WTC11 (cell line): ENCODE measurements at places on chromosomes 1 and 21. TPM values are rescaled to one million over a fixed set of nuclear protein-coding genes. Genes with fewer than 3 reads are reported as not detected.

- DNase-seq = peak; percentile 89
- peaks cover 5% of the 10 kb centered on the region; the same call in 1 of the 2 replicates for H3K27me3 ChIP-seq
- peaks cover 58% of the 10 kb centered on the region for H3K4me1 ChIP-seq
- peak overlapping the region; percentile 61 for H3K4me3 ChIP-seq
- no peaks in the 10 kb centered on the region for H3K36me3 ChIP-seq
Measured at GRCh38 chr1:12595757-12596006, 22.3 kb downstream of the DHRS3 start.

GRCh38 chr1:78073441-78073840 is 27.7 kb downstream of the GIPC2 start:
- H3K27ac ChIP-seq = no peak overlapping the region
- no peaks in the 10 kb centered on the region for H3K36me3 ChIP-seq
- H3K27me3 ChIP-seq = no peaks in the 10 kb centered on the region
- DNase-seq = no peak
- H3K4me1 ChIP-seq = peaks cover 3% of the 10 kb centered on the region

- DNase-seq = no peak
- peaks cover 90% of the 10 kb centered on the region for H3K36me3 ChIP-seq
- H3K27me3 ChIP-seq = no peaks in the 10 kb centered on the region
- H3K4me3 ChIP-seq = no peak overlapping the region
- no peak overlapping the region for H3K27ac ChIP-seq
- H3K4me1 ChIP-seq = no peaks in the 10 kb centered on the region
Measured at GRCh38 chr1:228241259-228241658, 33.4 kb downstream of the OBSCN start.

GRCh38 chr1:63924600-63924999 is 150.8 kb downstream of the ROR1 start:
- no peak overlapping the region for H3K4me3 ChIP-seq
- peaks cover 4% of the 10 kb centered on the region for H3K36me3 ChIP-seq
- H3K27me3 ChIP-seq = no peaks in the 10 kb centered on the region
- no peak overlapping the region for H3K27ac ChIP-seq
- H3K4me1 ChIP-seq = peaks cover 64% of the 10 kb centered on the region
- no peak for DNase-seq

Gene PTPN22
- total RNA-seq = 0.11 to 0.18 TPM in 2 of 3 replicates, not detected in the other

DNA sequence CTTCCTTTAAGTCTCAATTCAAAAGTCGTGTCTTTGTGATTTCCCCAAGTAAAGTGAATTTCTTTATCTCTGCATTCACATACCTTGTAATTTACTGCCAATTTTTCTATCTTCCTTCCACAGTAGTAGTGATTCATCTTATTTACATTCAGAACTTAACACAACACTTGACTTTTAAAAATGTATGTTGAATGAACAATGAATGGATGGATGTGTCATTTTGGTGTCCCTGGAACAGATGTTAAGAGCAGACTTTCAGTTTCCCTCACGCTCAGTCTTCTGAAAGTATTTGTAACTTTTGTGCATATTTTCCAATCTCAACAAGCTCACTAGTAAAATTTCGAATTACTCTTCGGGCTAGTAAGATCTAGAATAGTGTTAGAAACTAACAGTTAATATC is 352.0 kb downstream of the HHIPL2 start:
- H3K4me3 ChIP-seq = no peak overlapping the region
- no peaks in the 10 kb centered on the region for H3K4me1 ChIP-seq
- no peak for DNase-seq
- H3K27ac ChIP-seq = no peak overlapping the region

GRCh38 chr1:63294803-63295594 is 27.4 kb upstream of the FOXD3 start:
- H3K4me1 ChIP-seq = peaks cover 37% of the 10 kb centered on the region
- no peaks in the 10 kb centered on the region for H3K27me3 ChIP-seq
- no peak for DNase-seq
- peak overlapping the region; percentile 34 for H3K4me3 ChIP-seq
- H3K36me3 ChIP-seq = peaks cover 8% of the 10 kb centered on the region

Gene LDLRAD1
- total RNA-seq = 0.09 to 0.16 TPM in 2 of 3 replicates, not detected in the other

- H3K36me3 ChIP-seq = peaks cover 4% of the 10 kb centered on the region; the same call in 1 of the 2 replicates
- no peak overlapping the region for H3K4me3 ChIP-seq
- peaks cover 29% of the 10 kb centered on the region for H3K4me1 ChIP-seq
- no peak overlapping the region for H3K27ac ChIP-seq
- H3K27me3 ChIP-seq = no peaks in the 10 kb centered on the region; the same call in 1 of the 2 replicates
Measured at GRCh38 chr1:27102707-27103468, 52.0 kb downstream of the SLC9A1 start.

Gene KCNK1
- 12.8 to 13.3 TPM (median 13.3 TPM) in 3 replicates for total RNA-seq

Gene DENND2D
- 2.1 to 2.9 TPM (median 2.2 TPM) in 3 replicates for total RNA-seq

Gene CCDC27
- total RNA-seq = 0.13 to 0.25 TPM (median 0.23 TPM) in 3 replicates

DNA sequence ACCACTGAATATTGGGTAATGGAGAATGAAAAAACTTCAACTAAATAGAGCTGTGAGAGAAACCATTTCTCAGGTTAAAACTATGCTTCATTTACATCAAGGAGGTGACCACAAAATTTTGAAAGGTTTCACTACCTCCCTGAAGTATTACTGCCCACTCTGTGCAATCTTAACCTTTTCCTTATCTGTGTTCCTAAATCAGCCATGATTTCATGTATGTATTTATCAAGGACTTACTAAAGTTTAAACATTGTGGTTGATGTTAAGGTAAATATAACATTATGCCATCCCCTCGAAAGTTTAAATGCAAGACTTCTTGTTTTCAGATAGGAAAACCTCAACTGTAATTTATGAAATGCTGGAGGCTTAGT is 84.4 kb downstream of the CLEC20A start:
- H3K27me3 ChIP-seq = no peaks in the 10 kb centered on the region
- no peak overlapping the region for H3K4me3 ChIP-seq
- peaks cover 17% of the 10 kb centered on the region for H3K4me1 ChIP-seq
- peaks cover 8% of the 10 kb centered on the region for H3K36me3 ChIP-seq
- DNase-seq = no peak

Gene SVBP
- 28.7 to 31.3 TPM (median 30.7 TPM) in 3 replicates for total RNA-seq

GRCh38 chr1:154955718-154956543 is at the start of gene PBXIP1:
PBXIP1 (minus strand) TSS chr1:154956099; CDS start chr1:154953721, 2,378 bp downstream.
- DNase-seq = peak; percentile 85
- peaks cover 13% of the 10 kb centered on the region for H3K36me3 ChIP-seq
- H3K27ac ChIP-seq = peak within 1 kb of the TSS; percentile 99
- H3K4me1 ChIP-seq = peaks cover 53% of the 10 kb centered on the region

Gene WNT2B
- 1.0 to 1.2 TPM (median 1.0 TPM) in 3 replicates for total RNA-seq

Gene RCAN3
- total RNA-seq = 16.9 to 23.3 TPM (median 16.9 TPM) in 3 replicates

Gene F13B
- not detected in 3 replicates for total RNA-seq

Gene OLFML2B
- 4.9 to 6.5 TPM (median 6.2 TPM) in 3 replicates for total RNA-seq

DNA sequence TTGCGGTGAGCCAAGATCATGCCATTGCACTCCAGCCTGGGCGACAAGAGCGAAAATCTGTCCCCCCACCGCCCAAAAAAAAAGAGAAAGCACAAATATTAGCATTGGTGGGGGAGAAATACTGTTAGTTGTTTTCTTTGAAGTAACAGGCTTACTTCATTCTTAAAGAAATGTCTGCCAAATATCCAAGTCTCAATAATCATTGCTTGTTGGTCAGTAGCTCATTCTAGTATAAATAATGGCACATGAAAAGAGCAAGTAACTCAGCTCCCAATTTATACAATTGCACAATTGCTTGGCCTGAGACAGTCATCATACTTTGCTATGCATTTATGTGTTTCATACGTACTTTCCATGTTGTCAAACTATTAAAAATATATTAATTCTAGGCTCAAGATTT is 499.2 kb upstream of the PLXNA2 start:
- peaks cover 4% of the 10 kb centered on the region; the same call in 1 of the 2 replicates for H3K36me3 ChIP-seq
- DNase-seq = no peak
- peaks cover 3% of the 10 kb centered on the region; the same call in 1 of the 2 replicates for H3K4me1 ChIP-seq

Gene RNF2
- total RNA-seq = 37.3 to 47.8 TPM (median 45.2 TPM) in 3 replicates

Gene SLAMF9
- not detected in 3 replicates for total RNA-seq

- no peaks in the 10 kb centered on the region for H3K36me3 ChIP-seq
- no peaks in the 10 kb centered on the region for H3K27me3 ChIP-seq
- no peak overlapping the region for H3K27ac ChIP-seq
- H3K4me3 ChIP-seq = no peak overlapping the region
- no peak for DNase-seq
Measured at GRCh38 chr1:25068829-25069228, 138.8 kb upstream of the RUNX3 start.

GRCh38 chr1:108028841-108029388 is 63.9 kb upstream of the VAV3 start:
- DNase-seq = no peak
- no peak overlapping the region for H3K4me3 ChIP-seq
- no peaks in the 10 kb centered on the region for H3K27me3 ChIP-seq
- H3K36me3 ChIP-seq = no peaks in the 10 kb centered on the region; the same call in 1 of the 2 replicates

Gene PRELP
- 0.17 to 0.23 TPM (median 0.18 TPM) in 3 replicates for total RNA-seq

DNA sequence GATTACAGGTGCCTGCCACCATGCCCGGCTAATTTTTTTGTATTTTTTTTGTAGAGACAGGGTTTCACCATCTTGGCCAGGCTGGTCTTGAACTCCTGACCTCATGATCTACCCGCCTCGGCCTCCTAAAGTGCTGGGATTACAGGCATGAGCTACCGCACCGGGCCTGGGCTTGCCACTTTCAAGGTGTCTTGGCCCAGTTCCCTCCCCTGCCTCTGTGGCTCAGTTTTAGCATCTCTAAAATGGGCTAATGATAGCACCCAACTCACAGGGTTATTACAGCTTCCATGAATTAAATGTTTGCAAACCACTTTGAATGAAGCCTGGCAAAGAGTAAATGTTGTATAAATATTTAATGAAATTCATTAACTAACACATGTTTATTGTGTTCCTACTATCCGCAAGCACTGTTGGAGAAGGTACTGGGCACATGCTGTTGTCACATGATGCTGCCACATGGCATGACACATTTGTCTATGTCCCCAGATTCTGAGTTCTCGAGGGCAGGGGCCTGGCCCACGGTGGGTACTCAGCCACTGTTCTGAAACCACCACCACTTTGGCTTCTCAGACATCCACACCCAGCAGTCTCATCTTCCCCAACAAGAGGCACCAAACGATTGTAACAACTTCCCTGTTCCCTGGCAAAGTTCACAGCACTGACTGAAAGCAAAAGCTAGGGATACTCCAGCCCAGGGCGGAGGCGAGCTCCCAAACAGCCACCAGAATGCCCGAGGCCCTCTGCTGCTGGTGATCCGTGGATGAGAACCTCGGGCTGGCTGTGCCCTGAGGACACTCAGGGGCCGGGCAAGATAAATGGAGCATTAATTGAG is 9.7 kb downstream of the IFFO2 start:
- H3K36me3 ChIP-seq = no peaks in the 10 kb centered on the region
- peak overlapping the region; percentile 22; the same call in 1 of the 2 replicates for H3K27ac ChIP-seq
- H3K27me3 ChIP-seq = no peaks in the 10 kb centered on the region

Gene FASLG
- not detected in 3 replicates for total RNA-seq

Gene CD84
- total RNA-seq = 0.02 to 0.30 TPM (median 0.17 TPM) in 3 replicates

- H3K27ac ChIP-seq = no peak overlapping the region
- DNase-seq = no peak
- peaks cover 11% of the 10 kb centered on the region for H3K4me1 ChIP-seq
- H3K27me3 ChIP-seq = peaks cover 4% of the 10 kb centered on the region
Measured at GRCh38 chr1:31718327-31718897, 14.6 kb upstream of the COL16A1 start.

Gene GNG4
- 38.3 to 40.9 TPM (median 40.8 TPM) in 3 replicates for total RNA-seq

DNA sequence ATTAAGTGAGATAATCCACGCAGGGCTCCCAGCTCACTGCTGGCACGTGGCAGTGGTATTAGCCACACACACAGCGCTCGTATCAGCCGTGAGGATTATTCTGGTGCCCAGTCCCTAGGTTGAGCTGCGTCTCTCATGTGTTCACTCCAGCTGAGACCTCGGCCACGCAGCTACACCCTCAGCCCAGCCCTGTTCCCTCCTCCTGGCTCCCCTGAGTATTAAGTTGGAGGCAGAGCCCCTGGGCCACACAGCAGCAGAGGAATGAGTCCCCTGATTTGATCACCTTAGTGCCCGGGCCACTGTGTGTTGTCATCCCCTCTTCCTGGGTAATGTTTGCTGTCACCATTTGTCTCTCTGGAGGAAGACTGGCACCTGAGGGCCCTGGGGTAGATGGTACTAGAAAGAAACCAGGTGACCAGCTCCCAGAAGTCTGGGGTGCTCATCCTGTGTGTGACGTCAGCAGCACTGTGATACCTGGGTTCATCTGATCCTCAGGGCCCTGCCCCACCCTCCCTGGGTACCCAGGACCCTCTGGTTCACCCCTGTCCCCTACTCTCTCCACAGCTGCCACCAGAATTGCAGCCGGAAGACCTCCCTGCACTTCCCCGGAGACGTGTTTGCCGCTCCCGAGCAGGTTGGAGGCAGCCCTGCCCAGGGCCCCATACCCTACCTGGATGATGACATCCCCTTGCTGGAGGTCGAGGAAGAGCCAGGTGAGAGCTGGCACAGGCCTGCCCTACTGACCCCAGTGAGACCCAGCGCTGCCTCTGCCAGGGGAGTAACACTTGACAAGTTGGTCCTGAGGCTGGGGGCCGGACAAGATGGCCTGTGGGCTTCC is 40.1 kb downstream of the DISP3 start:
- 0 out of 2 replicates have a peak, but pooled peaks cover 2% of the 10 kb centered on the region for H3K36me3 ChIP-seq
- peak; percentile 8 for DNase-seq
- H3K27me3 ChIP-seq = no peaks in the 10 kb centered on the region
- peaks cover 7% of the 10 kb centered on the region for H3K4me1 ChIP-seq
- no peak overlapping the region for H3K27ac ChIP-seq

GRCh38 chr1:25758466-25759070 is 41.4 kb upstream of the SELENON start:
- H3K4me3 ChIP-seq = no peak overlapping the region
- peaks cover 29% of the 10 kb centered on the region for H3K4me1 ChIP-seq
- H3K27ac ChIP-seq = no peak overlapping the region
- H3K27me3 ChIP-seq = no peaks in the 10 kb centered on the region

Gene LENEP
- total RNA-seq = 0.48 to 1.2 TPM in 2 of 3 replicates, not detected in the other

DNA sequence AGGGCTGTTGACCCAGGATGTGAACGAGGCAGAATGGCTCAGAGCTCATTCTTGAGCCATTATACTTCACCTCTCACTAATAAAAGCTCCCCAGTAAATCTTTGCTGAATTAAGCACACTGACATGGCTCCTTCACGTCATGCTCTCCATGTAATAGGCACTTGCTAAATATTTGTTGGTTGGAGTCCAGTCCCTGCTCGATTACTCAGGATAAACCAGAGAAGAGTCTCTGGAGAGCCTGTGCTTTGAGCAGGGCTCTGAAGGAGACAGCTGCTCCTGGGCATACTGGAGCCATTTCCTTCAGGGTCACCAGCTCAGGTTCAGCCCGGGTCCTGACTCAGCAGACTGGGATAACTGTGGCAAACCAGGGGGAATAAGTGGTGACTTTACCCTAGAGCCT is 46.9 kb downstream of the HLX start:
- peaks cover 20% of the 10 kb centered on the region for H3K4me1 ChIP-seq
- H3K27me3 ChIP-seq = no peaks in the 10 kb centered on the region
- no peak overlapping the region for H3K27ac ChIP-seq
- no peak overlapping the region for H3K4me3 ChIP-seq

- H3K36me3 ChIP-seq = no peaks in the 10 kb centered on the region
- H3K27ac ChIP-seq = no peak overlapping the region
- DNase-seq = peak; percentile 75
- H3K4me1 ChIP-seq = peaks cover 11% of the 10 kb centered on the region
Measured at GRCh38 chr1:47424336-47424982, 8.4 kb downstream of the FOXE3 start.
